LHCN-M2 (cell line): ENCODE measurements at places on chromosomes 7 and 10. TPM values are rescaled to one million over a fixed set of nuclear protein-coding genes. Genes with fewer than 3 reads are reported as not detected.

DNA sequence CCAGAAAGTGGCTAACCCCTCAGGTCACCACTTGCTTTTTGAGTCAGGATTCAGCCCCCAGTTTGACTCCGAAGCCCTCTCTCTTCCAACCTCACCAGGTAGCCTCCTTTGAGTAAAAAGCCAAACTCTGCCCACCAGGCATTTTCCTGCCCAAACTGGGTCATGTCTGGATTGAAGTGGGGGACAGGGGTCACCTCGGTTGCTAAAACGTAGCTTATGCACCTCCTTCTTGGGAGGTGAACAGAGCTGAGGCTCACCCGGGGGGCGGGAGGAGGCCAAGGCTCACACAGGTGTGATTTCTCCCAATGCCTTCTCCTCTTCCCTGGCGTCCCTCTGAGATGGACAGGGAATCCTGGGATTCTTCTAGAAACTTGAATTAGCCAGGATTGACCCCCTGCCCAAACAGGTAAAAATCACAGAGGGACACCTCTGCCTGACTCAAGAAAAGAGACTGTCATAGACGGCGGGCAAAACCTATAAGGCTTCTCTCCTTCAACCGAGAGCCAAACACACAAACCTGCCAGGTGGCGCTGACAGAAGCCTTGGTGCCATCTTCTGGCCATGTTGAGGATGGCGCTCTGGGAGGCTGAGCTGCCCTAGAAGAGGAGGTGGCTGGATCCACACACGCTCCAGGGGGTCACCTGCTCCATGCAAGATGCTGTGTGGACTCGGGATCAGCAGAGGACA lies 51.6 kb downstream of the PRLHR start:
- DNase-seq = peak; percentile 16

- peak; percentile 88 for DNase-seq
These were observed 30.0 kb downstream of the SGMS1 start for GRCh38 chr10:50593523-50594376.

DNA sequence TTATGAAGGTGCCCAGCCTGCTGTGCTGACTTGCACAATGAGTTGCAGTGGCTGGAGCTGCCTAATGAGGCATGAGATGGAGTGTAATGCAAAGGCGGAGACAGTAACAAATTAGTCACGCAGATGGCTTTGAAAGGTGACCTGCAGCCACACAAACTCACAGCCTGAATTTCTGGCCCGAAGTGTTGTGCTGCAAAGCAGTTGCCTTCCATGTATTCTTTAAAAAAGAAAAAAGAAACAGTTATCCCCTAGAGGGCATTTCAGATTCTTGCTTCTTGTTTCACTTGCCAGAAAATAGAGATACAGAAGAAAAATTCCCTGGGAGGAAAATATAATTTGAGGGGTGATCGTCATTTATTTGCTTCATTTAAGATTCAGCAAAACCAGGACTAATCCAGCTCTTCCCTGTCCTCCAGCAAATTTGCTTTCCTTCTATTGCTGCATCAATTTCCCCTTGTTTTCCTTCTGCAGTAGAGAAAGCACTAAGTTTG lies 239.9 kb downstream of the ADRA2A start:
- no peak for DNase-seq

GRCh38 chr10:90420637-90421318 lies 437.1 kb downstream of the HTR7 start:
- no peak for DNase-seq

GRCh38 chr7:109844362-109844761 lies 1246.6 kb upstream of the LRRN3 start:
- no peak for DNase-seq

GRCh38 chr10:70722820-70723424 lies 50.6 kb downstream of the ADAMTS14 start:
- DNase-seq = peak; percentile 63

DNA sequence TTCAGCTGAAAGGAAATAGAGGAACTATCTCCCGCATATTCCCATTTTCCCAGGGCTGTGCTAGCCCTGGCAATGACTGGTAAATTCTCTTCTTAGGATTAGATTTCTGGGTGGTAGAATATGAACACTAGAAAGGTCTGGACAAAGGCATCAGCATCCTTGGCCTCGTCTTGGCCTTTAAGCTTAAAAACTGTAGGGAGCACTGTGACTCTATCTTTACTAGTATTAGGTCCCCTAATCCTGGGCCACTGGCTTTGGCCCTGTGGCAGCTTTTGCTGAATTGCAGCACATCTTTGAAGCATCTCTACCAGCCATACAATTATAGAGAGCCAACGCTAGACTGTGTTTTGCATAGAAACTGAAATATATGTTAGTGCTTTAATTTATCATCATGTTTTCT lies 41.5 kb upstream of the EBLN1 start:
- DNase-seq = peak; percentile 12

GRCh38 chr10:93072225-93072712 lies 1.4 kb upstream of the CYP26A1 start:
- no peak for DNase-seq

DNA sequence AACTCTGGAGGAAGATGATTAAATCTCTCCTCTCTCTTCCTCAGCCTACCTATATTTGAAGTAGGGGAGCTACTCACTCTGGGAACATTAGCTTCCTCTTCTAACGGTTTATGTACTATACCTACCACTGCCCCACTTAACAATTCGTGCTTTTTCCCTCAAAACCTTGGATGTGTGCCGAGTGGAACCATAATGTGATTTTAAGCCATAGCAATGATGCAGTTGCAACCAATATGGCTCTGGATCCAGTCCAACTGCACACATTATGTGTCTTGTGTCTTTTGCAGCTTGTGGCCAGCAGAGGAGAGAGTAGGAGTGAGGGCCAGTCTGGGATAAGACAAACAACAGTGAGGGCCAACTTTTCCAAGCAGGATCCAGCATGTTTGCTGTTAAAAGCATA lies 170.7 kb downstream of the GATA3 start:
- DNase-seq = no peak

DNA sequence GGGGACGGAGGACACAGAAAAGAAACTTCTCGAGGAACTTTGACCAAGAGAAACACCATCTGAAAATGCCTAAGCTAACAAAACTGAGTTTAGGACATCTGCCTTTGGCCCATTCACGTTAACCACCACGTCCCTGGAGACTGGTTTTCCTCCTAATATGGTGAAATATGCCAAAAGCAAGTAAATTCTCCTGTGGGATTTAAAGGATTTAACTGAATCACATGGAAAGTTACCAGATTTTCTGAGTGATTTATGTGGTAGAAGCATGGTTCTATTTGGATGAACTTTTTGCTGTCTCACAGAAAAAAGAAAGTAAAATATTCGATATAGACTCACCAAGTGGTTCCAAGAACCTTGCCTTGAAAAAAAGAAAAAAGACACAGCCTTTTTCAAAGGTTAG lies 30.4 kb upstream of the BMPER start:
- peak; percentile 99 for DNase-seq

GRCh38 chr10:131920693-131921092 lies 19.9 kb downstream of the PPP2R2D start:
- DNase-seq = no peak

GRCh38 chr10:100291356-100291755 lies 4.9 kb upstream of the BLOC1S2 start:
- no peak for DNase-seq

- DNase-seq = no peak
These were observed 21.0 kb downstream of the PPA1 start for GRCh38 chr10:70212277-70212676.

DNA sequence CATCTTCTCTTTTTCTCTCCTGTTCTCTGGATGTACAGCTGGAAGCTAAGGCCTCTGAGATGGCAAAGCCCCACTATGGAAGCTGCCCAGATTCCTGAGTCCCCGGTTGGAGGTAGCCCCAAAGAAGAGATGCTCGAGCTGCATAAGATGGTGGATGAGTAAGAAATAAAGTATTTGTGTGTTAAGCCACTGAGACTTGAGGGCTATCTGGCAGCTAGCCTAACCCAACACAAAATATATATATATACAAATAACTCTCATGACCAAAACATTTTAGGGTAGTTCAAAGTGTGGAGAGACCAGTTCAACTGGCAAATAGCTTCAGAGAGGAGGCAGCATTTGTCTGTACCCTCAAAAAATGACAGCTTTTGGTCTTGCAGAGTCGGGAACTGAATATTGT lies 72.4 kb upstream of the PDE1C start:
- DNase-seq = peak; percentile 11

DNA sequence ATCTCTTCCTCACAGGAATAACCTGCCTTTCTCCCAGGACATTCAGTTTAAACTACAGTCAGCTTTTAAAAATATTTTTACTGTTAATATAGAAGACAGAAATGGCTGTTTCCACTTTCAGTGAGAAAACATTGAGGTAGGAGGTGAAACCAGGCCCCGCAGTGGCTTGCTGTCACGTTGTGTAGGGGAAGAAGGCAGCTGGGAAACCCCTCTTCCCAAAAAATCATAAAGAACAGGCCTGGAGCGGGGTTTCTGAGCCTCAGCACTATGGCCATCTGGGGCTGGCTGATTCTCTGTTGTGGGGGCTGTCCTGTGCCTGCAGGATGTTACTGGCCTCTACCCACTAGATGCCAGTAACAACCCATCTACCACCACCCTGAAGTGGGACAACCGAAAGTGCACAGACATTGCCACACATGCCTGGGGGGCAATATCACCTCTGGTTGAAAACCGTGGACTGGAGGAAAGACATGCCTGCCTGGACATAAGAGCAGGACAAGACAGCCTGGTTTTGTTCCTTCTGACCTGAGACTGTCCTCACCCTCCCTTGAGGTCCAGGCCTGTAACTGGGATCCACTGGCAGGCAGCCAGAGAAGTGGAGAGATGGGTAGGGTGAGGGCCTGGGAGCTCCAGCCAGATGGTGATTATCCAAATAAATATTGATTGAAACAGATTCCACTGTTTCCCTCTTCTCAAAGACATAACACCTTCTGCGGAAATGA lies 43.9 kb downstream of the KCNH2 start:
- DNase-seq = no peak

- DNase-seq = peak; percentile 73
These were observed 73.6 kb downstream of the SNX10 start for GRCh38 chr7:26365077-26365900.

GRCh38 chr10:132401401-132402118 lies 4.6 kb downstream of the PWWP2B start:
- no peak for DNase-seq

GRCh38 chr7:148079206-148080080 lies 511.1 kb upstream of the C7orf33 start:
- no peak for DNase-seq

- peak; percentile 63 for DNase-seq
These were observed 46.4 kb downstream of the PDGFA start for GRCh38 chr7:473211-473734.

ZNF467 gene
- 0.26 TPM in 1 of 2 replicates, not detected in the other for total RNA-seq

CYP3A4 gene
- total RNA-seq = 0.13 TPM in 1 of 2 replicates, not detected in the other

UBE3C gene
- 127 and 131 TPM in 2 replicates for total RNA-seq

GCK gene
- not detected in 2 replicates for total RNA-seq

CDHR3 gene
- 1.2 and 2.3 TPM in 2 replicates for total RNA-seq

ATP5F1C gene
- total RNA-seq = 301 and 304 TPM in 2 replicates

STYXL1 gene
- total RNA-seq = 52.5 and 56.7 TPM in 2 replicates

ZNRF2 gene
- total RNA-seq = 12.2 and 12.7 TPM in 2 replicates

MYPN gene
- 31.8 and 32.7 TPM in 2 replicates for total RNA-seq

AQP1 gene
- total RNA-seq = 0.13 and 0.23 TPM in 2 replicates
